ENCODE measurements at places on chromosomes 7 and 10.
A peak's percentile ranks its signal among the peaks of the same experiment; 100 is the strongest.

- DNase-seq = peak; percentile 18
Observed at GRCh38 chr7:99499371-99499720, 735 bp downstream of the ZNF394 start.

DNA sequence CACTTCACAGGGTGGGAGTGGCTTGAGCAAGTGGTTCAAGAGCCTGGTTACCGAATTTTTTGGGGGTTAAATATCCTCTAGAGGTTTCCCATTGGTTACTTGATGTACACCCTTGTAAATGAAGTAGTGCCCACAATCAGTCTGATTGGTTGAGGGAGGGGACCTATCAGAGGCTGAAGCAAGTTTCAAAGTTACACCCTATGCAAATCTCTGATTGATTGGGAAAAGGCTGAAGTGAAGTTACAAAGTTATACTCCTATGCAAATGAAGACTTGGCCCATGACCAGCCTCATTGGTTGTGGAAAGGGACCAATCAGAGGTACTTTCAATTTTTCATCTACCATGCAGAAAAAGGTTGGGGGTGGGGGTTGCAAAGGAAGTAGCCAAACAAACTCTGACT, 34.7 kb downstream of the UBE2D4 start:
- DNase-seq = no peak

GRCh38 chr7:4820967-4821471, 40.8 kb downstream of the PAPOLB start:
- no peak for DNase-seq

DNA sequence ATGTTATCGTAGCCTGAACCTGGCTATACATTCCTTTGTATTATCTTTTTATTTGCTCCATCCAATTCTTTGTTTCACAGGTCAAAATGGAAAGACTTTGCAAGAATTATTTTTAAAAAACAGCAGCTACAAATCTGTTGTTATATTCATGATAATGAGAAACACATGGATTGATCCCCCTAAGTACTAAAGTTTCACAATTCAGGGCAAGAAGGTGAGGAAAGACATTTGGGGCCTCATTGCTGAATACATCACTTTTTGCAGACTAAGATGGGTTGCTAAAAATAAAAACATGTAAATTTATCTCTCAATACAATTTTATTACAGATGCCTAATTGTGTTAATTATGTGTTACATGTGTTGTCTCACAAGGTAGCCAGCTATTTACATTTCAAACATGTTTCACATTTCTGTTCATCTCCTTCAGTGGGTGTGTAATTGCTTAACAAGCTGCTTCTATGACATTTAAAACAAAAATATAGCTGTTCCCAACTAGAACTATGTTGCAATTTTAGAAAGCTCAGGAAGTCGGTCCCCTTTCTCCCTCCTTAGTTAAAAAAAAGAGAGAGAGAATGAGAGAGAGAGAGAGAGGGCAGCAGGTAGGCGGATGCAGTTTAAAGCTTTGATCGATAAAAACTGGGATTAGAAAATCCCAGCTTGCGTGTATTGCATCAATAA, 606.3 kb upstream of the FZD8 start:
- peak; percentile 35 for DNase-seq

GRCh38 chr10:29874606-29875269, 184.6 kb downstream of the JCAD start:
- no peak for DNase-seq

GRCh38 chr7:92836489-92836999, at the start of gene CDK6:
TSS of gene CDK6 (minus strand) at chr7:92836573. CDS start at chr7:92833323, 3,250 bp downstream.
- peak; percentile 55 for DNase-seq

- no peak for DNase-seq
Observed at GRCh38 chr10:91284486-91285090, 64.1 kb downstream of the PCGF5 start.

DNA sequence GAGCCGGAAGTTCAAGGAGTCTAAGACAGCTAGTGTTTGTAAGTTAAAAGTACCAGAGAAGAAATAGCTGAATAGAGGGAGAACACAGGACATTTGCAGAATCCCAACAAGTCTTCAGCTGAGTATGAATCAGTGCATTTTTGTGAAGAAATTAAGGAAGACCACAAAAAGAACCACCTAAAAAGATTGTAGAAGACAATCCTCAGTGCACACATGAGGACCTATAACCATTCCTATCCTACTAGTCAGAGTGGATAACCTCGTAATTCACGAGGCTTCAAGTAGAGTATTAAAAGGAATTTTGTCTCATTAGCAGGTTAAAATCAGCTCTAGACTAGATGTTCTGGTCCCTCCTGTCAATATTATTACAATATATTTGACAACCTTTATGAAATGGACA, 295.4 kb upstream of the KAT6B start:
- no peak for DNase-seq

DNA sequence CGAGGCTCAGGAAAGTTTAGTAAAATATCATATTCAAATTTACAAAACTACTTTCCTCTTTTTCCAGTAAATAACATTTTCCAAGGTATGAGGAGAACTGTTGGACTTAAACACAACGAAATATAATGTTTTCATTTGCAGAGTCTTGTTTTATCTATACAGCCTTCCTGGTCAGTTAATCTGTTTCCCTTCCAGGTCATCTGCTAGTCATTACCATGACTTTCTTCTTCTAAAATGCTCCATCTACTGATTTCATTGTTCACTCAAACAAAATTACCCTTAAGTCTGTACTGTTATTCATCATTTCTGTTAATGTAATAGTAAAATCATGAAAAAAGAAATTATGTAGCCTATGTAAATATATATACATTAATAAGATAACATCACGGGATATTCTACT, 69.8 kb downstream of the GNAI1 start:
- no peak for DNase-seq

DNA sequence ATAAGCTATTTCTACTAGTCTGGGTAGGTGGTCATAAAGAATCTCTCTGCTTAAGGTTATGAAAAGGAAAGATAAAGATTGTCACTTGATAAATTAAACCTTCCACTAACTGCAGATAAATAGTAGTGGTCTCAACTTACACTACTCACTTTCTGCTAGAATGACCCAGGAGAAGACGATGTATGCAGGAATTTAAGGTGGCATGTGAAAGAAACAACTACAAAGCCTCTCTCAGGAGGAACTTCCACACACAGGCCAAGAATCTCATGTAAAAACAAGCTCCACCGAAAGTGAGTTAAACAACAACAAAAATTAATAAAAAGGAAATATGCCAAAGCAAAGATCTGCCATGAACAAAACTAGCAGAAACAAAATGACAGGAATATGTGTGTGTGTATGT, 165.4 kb downstream of the CDC14C start:
- DNase-seq = no peak

GRCh38 chr7:33186192-33186591, 56.8 kb downstream of the BBS9 start:
- DNase-seq = peak; percentile 22

DNA sequence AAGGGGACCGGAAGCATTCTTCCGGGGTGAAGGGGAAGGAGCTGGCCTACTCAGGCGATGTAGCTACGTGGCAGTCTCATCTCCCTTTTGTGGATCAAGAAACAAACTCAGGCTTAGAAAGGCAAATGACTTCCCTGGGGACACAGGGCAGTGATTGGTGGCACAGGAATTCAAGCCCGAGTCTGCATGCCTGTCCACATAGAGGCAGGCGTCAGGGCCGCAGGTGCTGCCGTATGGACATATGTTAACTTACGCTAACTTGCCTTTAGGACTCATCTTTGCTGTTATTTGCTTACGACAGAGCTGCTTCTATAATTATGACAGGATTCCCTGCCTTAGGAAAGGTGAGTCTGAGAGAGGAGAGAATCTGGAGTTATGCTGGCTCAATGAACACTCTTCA, 42.3 kb upstream of the KLF6 start:
- DNase-seq = no peak

DNA sequence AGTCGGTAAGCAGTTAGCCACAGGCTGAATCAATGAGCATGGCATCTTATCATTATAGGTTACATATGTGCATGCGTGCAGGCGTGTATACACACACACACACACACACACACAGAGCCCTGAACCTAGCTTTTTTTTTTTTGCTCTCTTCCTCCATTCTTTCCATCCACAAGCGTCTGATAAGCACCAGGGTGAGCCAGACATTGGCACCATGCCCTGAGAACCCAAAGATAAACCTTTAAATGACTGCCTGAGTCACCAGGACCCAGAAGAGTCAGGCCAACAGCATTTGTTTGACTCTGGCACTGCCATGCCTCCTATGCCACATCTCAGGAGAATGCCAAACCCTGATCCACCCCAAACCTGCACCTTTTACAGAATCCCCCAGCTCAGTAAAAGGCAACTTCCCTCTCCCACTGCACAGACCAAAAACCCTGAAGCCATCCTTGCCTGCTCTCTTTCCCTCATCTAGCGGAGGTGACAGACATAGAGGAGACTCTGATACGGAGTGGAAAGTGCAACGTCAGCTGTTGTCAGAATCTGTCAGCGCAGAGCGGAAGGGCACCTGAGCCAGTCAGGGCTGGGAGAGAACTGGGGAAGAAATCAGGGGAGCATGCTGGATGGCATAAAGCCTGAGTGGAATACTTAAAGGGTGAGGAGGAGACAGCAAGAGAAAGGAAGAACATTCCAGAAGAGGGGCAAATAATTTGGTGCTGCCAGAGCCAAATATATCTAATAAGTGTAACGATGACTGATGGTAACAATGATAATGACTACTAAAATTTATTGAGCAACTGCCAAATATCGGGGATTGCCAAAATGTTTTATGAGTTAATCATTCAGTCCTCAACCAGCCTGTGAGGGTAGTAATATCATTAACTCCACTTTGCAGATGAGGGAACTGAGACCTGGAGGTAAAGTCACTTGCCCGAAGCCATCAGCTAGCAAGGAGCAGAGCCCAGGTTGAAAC, 3.2 kb downstream of the PARP12 start:
- peak; percentile 76 for DNase-seq

DNA sequence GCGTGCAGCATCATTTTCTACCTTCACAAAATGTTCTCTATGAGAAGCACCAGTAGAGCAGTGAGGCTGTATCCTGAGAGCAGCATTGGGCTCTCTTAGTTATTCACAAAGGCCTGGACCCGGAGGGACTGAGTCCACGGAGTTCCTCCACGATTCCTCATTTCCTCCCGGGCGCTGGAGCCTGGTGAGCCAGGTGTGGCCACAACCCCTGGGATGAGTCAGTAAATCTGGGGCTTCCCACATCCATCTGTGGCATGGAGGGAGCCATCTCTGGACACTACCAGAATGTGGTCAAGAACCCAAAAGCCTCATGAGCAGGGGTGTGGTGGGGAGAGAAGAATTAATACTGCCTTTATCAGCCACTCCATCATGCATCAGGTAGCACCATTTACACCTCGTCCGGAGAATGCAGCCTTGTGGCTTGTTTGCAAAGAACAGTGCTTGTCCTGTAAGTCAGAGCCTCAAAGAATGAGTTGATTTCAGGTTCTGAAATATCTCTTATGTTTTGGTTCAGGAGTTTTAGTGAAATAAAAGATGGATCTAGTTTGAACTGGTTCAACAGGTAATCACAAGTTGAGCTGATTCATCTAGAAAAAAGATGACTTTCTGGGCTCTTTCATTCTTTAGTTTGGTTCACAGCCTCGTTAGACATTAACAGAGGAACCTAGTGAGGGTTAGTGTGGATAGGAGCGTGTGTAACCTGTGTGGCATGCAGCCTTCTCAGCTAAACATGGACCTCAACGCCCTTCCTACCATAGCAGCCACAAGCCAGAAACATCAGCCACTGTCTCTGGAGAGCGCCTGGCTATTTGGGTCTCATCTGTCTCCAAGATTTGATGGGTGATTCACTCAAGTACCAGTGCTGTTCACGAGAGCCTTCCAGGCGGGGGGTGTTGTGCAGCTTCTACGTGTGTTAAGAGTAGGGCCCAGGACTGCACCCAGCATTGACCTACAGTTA, 95.2 kb downstream of the WDR37 start:
- DNase-seq = no peak

GRCh38 chr10:82811621-82812020, 936.6 kb downstream of the NRG3 start:
- DNase-seq = no peak

- no peak for DNase-seq
Observed at GRCh38 chr10:130998642-130999041, 312.9 kb downstream of the TCERG1L start.

DNA sequence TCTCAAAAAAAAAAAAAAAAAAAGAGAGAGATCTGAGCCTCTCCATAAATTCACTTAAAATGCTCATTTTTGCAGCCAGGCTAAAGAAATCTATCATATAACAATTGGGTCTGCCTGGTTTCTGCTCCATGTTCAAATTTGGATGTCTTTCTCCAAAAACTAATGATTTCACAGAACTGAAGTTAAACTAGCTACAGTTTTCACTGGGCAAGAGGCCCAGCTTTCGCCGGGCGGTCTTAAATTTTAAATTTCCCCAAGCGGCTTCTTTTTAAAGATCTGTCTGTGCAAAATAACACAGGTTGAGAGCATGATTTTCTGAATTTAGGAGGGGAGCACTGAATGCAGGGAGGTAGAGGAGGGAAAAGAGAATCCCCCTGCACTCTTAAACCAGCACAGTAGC, 603.4 kb downstream of the KCNMA1 start:
- DNase-seq = no peak

GRCh38 chr7:83150310-83150709, 12.4 kb downstream of the PCLO start:
- DNase-seq = peak; percentile 47

- no peak for DNase-seq
Observed at GRCh38 chr10:125035588-125036295, 93.8 kb downstream of the ZRANB1 start.

DNA sequence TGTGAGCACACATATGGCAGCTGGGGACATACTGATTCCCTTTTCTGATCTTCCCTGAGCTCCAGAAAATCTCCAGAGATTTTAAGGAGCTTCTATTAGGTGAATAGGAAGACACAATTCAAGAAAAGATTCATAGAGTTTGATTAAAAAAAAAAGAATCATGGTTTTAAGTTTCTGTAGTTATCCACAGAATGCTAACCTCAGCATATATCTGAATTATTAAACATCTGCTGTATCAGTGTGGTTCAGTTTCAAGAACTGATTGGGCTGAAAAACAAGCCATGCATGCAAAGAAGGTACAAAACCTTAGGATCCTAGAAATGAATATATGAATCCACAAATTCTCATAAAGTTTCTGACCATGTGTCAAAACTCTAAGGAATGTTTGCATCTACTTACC, 94.1 kb upstream of the ZNF438 start:
- no peak for DNase-seq

Measured in HCEC 1CT (cell line).